Gastrocnemius medialis (tissue), 4 donors: ENCODE measurements at places on chromosomes 11 and 22. TPM values are rescaled to one million over a fixed set of nuclear protein-coding genes. Genes with fewer than 3 reads are reported as not detected.

Gene CDON
- 2.0 TPM for total RNA-seq

DNA sequence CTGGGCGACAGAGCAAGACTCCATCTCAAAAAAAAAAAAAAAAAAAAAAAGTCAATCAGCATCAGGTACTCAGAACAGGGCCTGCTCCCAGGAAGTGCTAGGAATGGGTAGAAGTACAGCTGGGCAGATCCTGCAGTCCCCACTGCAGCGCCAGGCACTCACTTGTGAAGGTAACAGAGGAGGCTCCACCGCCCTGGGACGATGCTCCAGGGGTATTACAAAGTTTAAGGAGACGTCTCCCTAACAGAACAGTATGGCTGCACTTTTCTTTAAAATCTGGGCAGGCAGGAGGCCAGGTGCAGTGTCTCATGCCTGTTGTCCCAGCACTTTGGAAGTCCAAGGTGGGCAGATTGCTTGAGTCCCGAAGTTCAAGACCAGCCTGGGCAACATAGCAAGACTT lies 1449.0 kb downstream of the BRD1 start:
- no peak for DNase-seq

DNA sequence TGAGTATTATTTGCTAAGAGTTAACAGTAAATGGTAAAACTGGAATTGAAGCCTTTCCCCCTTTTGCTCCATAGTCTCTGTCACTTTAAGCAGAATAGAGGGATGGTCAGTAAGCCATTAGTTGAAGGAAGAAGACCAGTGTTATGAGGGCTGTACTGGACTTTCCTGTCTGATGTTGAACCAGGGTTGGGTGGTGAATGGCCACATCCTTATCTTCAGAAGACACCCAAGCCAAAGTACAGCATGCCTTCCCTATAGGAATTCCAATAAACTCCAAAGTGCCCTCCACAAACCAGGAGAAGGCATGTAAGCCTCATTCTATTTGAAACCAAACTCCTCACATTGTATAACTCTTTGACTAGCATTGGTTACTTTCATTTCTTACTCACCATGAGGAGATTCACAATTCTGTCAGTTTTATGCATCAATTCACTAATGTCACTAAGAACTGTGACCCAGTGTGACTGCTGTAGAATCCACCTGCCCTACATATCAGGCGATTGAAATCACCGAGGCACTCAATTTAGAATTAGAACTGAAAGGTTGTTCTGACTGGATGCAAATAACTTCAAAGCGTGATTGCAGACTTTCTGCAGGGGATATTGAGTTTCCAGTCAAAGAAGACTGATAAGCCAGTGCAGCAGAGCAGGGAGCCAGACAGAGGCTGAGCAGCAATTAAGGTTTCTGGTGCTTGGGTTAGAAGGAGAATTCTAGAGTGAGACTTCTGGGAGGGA lies 107.1 kb upstream of the DDI1 start:
- DNase-seq: no peak

GRCh38 chr11:65444314-65445051 lies 21.9 kb downstream of the NEAT1 start:
- DNase-seq: peak; percentile 55
